ENCODE measurements at places on chromosomes 7 and 10.
A peak's percentile ranks its signal among the peaks of the same experiment; 100 is the strongest.

- DNase-seq = peak; percentile 64
Observed at GRCh38 chr7:99102809-99103690, 40.9 kb downstream of the SMURF1 start.

GRCh38 chr7:115968171-115968570 is 62.4 kb downstream of the TFEC start:
- no peak for DNase-seq

GRCh38 chr10:86221442-86222335 is 144.9 kb downstream of the GRID1 start:
- no peak for DNase-seq

GRCh38 chr10:92591550-92592022 is 1.3 kb upstream of the KIF11 start:
- DNase-seq = peak; percentile 97

GRCh38 chr7:1819259-1819841 is 149.3 kb downstream of the ELFN1 start:
- DNase-seq = no peak

DNA sequence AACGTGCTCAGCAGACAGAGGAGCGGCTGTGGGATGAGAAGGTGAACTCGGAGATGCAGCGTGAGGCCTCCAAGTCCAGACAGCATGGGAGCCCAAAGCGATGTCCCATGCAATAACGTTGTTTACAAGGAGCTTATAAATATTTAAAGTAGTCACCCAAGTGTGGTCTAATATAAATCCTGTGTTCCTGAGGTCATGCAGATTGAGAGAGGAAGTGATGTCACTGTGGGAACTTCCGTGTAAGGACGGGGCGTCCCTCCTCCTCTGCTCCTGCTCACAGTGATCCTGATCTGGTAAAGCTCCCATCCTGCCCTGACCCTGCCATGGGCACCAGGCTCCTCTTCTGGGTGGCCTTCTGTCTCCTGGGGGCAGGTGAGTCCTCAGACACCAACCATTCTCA is 94.7 kb upstream of the PRSS58 start:
- DNase-seq = no peak

DNA sequence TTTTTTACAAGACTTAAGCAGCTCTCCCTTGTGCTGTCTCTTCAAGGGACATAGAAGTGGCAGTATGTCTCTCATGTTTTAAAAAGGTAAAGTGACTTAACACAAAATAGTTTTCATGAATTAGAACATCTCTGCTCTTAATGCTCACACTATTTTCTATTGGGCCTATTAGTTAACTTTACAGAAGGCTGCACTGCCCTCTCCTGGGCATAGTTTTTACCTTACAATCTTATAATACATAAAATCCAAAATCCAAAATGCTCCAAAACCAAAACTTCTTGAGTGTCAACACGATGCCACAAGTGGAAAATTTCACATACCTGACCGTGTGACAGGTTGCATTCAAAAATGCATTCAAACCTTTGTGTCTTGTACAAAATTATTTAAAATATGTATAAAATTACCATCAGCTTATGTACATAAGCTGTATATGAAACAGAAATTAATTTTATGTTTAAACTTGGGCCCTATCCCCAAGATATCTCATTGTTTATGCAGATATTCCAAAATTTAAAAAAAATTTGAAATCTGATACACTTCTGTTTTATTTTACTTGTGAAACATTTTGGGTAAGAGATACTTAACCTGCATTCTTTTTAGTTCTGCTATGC is 25.8 kb downstream of the TES start:
- peak; percentile 43 for DNase-seq

DNA sequence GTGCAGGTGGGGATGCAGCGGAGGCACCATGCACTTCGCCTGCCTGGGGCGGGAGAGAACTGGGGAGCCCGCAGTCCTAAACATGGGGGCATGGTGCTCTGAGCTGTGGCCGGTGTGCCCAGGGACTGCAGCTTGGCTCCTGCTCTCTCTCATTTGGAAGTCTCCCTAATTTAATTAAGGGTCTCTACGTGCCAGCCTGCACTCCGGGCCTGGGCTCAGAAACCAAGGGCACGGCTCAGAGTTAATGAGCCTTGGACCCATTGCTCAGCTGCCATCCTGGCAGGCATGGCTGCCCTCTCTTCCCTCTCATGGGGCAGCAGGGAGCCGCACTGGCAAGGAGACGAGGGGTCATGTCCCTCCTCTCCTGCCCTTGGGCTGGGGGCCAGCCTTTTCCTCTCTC is 115.6 kb downstream of the CDH23 start:
- DNase-seq = no peak

DNA sequence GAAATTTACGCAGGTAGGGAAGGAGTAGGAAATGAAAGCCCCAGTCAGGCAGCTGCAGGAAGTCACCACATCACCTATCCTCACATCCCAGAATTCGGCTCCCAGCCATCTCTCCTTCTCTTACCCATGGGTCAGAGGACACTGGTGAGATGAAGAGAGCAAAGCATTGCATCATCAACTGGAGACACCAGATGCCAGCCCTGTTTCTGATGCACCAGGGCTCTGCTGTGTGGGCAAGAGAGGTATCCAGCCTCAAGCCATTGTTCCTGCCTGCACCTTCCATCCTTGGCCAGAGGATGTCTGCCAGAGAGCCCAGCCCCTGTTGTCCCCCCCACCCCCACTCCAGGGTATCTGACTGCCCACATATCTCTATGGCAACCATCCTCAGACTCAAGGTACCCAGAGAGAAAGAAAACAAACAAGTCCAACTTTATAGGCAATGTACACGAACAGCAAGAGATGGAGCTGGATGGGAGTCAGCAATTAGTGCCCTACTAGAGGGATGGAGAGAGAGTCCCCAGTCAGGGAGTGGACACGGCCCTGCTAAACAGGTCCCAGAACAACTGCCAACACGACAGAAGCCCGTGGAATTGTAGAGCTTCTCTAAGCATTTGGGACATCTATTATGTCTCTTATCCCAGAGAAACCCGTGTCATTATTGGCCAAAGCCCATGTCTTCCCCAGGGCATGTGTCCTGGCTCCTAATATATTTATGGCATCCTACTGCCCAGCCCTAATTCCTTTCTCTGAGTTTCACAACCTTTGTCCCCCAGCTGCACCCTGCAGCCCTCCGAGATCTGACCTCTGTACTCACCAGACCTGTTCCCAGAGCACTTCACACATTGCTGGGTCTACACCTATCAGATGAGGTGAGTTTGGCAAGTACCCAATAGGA is 2.8 kb downstream of the CAMK2G start:
- DNase-seq = no peak

DNA sequence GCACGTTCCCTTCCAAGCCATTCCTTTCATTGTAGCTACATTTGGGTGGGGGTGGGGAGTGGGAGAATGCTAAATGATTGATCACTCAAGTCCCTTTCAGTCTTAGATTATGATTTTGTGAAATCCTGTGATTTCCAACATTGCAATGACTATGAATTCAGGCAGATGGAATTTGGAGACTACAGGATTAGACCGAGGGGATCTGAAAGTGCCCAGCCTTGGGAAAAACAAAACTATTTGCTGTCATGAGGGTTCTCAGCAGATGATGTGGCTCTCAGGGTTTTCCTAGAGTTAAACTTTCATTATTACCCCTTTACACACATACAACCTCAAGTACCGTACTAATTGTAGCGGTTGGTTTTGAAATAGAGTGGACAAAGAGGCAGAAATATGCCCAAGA is 4.7 kb downstream of the MACROH2A2 start:
- no peak for DNase-seq

- no peak for DNase-seq
Observed at GRCh38 chr10:24351961-24352360, 143.0 kb downstream of the KIAA1217 start.

GRCh38 chr10:118594392-118595063 is 920 bp downstream of the PRLHR start:
- DNase-seq = peak; percentile 19

DNA sequence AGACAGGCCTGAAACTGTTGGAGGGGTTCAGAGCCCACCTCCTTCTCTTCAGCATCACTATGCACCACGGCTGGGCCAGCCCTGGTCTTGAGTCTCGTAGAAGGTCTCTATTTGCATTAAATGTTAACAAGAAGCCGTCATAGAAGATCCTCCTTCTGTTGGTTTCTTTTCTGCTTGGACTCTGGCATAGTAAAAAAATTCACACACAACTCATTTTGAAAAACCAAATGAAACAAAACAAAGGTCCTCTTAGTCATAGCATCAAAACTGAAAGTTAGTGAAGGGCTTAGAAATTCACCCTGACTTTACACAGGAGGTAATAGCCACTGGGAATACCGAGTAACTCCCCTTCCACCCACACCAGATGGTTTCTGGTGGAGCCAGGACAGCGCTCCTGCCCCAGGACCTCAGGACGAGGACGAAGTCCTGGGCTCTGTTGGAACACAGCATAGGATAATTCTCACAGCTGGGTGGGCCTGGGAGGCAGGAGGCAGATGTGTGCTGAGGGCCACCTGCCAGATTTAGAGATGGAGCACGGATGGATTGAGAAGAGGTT is 248.4 kb upstream of the KLF6 start:
- DNase-seq = peak; percentile 67

DNA sequence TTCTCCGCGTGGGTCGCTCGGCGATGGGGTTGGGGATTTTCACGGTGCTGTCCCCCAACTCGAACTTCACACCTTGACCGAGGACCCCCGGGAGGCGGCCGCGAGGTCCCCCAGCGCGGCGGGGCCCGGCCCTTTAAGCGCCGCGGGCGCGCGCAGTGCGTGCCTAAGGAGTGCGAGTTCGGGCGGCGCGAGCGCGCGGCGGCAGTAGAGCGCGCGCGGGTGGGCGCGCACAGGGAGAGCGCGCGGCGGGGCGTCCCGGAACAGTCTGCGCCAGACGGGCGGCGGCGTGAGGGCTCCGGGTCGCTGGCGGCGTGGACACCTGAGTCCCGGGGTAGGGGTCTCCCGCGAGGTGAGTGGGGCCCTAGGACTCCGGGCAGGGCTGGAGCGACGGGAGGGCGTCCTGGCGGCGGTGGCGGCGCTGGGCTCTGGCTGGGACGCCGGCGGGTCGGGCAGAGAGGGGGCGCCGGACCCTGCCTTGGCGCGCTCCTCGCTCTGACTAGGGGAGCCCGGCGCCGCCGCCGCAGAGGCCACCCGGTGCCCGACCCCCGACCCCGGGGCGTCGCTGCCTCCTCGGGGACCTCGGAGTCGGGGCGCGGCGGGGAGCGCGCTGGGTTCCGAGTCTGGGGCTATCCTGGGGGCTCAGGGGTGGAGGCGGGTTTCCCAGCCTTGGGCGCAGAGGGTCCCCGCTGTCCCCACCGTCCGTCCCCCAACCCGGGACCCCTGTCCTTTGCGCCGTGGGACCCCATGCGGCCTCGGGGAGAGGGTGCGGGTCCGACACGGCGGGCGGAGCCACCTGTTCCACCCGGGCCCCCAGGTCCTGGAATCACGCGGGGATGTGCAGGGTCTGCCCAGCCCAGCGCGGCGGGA is at the start of gene PROSER2:
TSS of gene PROSER2 (plus strand) at position 235 of the 867 bp plus-strand sequence. CDS start 28,722 bp downstream, outside the sequence.
- DNase-seq = peak; percentile 28

GRCh38 chr7:148856891-148857290 is 27.2 kb downstream of the EZH2 start:
- no peak for DNase-seq

DNA sequence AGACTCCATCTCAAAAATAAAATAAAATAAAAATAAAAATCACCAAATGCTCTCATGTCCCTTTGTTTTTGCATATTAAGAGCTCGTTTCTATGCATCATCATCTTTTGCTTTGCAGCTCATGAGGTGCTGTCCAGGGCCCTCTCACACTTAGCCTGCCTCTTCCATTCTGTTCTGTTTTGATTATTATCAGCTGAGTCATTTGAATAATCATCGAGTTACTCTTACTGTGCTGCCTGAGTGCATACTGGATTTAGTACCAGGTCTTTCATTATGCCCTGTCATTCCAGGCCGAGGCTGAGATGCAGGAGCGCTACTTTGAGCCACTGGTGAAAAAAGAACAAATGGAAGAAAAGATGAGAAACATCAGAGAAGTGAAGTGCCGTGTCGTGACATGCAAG is 33.0 kb downstream of the UCMA start:
- DNase-seq = no peak

DNA sequence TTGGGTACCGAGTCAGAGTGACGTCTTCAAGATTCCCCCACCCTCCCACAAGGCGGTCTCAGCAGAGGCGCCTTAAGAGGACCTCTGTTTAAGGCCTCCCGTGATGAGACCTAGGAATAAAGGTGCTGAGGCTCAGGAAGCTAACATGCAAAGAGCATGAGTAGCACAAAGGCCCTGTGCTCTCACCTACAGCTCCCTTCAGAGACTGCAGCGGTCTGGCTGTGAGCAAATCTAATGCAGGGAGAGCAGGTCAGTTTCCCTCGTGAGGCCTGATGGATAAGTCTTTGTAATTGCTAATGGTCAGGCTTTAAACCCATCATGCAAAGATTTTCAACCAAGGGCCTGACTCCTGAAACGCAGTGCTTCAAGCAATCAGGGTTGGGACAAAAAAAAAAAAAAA is 909.3 kb upstream of the GHITM start:
- no peak for DNase-seq

DNA sequence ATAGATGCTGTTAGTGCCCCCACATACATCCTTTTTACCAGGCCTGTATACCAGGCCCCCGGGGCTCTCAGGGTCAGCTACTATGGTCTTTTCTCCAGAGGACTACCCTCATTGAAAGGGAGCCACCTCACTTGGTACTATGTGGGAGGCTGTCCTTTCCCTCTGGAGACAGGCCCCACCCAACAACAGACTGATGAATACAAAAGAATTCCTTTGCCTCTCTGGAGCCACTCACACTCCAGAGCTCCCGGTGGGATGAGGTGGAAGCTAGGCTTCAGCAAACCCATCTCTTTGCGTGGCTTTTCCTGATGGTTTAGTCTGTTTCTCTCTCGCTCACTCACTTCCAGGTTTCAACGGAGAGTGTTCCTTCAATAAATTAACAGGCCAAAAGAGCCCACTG is 30.3 kb downstream of the ANKMY2 start:
- no peak for DNase-seq

- no peak for DNase-seq
Observed at GRCh38 chr7:127755965-127756364, 104.0 kb downstream of the SND1 start.

DNA sequence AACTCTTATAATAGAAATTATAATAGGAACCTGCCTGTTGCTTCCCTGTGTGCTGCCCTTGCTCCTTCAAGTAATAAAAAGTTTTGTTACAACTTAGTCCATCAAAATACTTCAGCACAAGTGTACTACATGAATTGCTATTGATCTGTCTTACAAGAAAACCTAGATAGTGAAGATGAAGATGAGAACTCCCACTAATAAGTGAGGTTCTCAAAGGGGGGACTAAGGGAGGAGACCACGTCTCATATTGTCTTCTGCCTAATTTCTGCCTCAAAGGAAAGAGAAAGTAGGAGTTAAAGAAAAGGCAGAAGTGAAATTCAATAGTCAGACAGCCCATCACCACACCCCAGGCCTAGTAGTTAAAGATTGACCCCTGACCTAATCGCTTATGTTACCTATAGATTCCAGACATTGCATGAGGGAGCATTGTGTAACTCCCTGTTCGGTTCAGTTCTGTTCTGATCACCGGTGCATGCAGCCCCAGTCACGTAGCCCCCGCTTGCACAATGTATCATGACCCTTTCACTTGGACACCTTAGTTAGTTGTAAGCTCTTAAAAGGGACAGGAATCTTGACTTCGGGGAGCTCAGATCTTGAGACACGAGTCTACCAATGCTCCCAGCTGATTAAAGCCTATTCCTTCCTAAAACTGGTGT is 18.2 kb upstream of the CHST3 start:
- no peak for DNase-seq

GRCh38 chr10:64731016-64731415 is 1209.8 kb downstream of the REEP3 start:
- DNase-seq = no peak
